ENCODE measurements at places on chromosomes 1 and 21. TPM values are rescaled to one million over a fixed set of nuclear protein-coding genes. Genes with fewer than 3 reads are reported as not detected.

HSD3B2 gene
- total RNA-seq, result 3.4 TPM

ANGPTL3 gene
- total RNA-seq, result 88.6 TPM

ATP8B2 gene
- total RNA-seq, result 42.0 TPM

PI4KB gene
- total RNA-seq, result 42.1 TPM

DNA sequence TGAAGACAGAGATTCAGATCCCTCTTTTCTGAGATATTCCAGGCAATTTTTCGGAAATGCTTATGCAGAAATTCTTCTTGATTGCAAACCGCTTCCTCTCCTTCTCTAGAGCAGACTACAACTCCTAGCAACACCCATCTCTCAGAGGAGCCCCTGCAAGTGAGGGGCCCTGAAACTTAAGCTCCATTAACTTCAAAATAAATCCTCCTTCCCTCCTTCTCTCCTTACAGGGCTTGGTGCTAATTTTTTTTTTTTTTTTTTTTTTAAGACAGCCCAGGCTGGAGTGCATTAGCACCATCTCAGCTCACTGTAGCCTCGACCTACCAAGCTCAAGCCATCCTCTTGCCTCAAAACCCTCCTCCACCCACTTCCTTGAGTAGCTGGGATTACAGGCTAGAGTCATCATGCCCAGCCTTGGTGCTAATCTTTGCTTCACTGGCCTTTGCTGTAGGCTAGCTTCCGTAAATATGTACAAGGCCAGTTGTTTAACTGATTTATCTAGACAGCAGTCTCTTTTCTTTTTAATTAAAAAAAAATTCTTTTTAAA is 30.2 kb upstream of the SFPQ start:
- no peak overlapping the region for H3K4me3 ChIP-seq
- no peaks in the 10 kb centered on the region for H3K36me3 ChIP-seq
- no peak for DNase-seq
- peak overlapping the region; percentile 66 for H3K27ac ChIP-seq
- peaks cover 14% of the 10 kb centered on the region for H3K4me1 ChIP-seq

- no peaks in the 10 kb centered on the region for H3K36me3 ChIP-seq
- H3K4me3 ChIP-seq, result no peak overlapping the region
- DNase-seq, result peak; percentile 95
- no peaks in the 10 kb centered on the region for H3K27me3 ChIP-seq
- H3K4me1 ChIP-seq, result peaks cover 13% of the 10 kb centered on the region
- no peak overlapping the region for H3K27ac ChIP-seq
Measured at GRCh38 chr1:209354111-209354839, 229.2 kb upstream of the CAMK1G start.

- H3K4me3 ChIP-seq, result no peak overlapping the region
- H3K36me3 ChIP-seq, result no peaks in the 10 kb centered on the region
- H3K27me3 ChIP-seq, result no peaks in the 10 kb centered on the region
- no peak for DNase-seq
Measured at GRCh38 chr1:175136246-175136645, 56.3 kb downstream of the KIAA0040 start.

DNA sequence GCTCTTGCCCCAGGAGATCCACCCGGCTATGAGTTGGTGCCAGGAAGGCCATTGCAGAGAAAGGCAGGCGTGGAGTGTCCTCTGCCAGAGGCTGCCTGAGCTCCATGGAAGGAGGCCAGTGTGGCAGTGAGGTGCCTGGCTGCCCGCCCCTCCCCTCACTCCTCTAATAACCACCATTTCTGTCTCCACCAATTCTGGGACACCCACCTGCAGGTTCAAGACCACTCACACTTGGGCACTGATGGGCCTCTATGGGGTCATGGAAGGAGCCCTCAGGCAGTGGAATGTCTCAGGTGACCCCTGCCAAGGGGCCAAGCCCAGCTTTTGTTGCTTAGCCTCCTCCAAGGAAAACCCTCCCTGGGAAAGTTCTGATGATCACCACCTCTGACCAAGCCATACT is 731.6 kb downstream of the MATN1 start:
- no peak overlapping the region for H3K27ac ChIP-seq
- no peak overlapping the region for H3K4me3 ChIP-seq
- H3K4me1 ChIP-seq, result no peaks in the 10 kb centered on the region
- no peaks in the 10 kb centered on the region for H3K27me3 ChIP-seq
- no peaks in the 10 kb centered on the region for H3K36me3 ChIP-seq

DNA sequence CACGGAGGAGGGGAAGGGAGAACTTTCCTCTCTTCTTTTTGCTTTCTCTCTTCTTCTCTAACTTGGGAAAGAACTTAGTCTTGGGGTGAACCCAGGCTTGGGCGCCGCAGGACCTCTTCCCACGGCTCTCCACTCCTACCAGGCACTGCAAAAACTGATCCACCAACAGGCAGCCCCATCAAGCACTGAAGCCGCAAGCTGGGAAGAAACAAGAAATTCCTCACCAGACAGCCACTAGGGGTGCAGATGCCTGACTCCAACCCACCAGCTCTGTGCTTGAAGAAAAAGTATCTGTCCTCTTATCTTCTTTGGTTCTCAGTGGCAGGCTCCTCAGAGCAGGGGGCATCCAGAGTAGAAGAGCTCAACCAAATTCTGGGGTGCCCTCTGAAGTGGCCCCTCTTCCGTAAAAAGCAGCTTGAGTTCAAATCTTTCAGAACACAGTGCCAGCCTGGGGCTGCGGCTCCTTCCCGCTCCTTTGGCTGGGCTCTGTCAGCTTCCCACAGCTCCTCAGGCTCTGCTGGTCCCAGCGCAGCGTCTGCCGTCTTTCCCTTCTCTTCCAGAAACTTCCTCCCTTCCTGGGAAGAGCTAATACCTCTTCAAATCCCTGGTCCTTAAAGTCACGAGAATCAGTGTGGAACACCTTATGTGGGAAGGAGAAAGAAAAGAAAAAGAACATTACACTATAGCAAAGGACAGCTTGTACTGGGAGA is 2.4 kb downstream of the SLC41A1 start:
- peak; percentile 35 for DNase-seq
- no peaks in the 10 kb centered on the region for H3K36me3 ChIP-seq
- H3K4me1 ChIP-seq, result peaks cover 14% of the 10 kb centered on the region
- H3K27me3 ChIP-seq, result no peaks in the 10 kb centered on the region
- no peak overlapping the region for H3K27ac ChIP-seq
- H3K4me3 ChIP-seq, result no peak overlapping the region
